SK-N-DZ (cell line): ENCODE measurements at places on chromosomes 2 and 18.

DNA sequence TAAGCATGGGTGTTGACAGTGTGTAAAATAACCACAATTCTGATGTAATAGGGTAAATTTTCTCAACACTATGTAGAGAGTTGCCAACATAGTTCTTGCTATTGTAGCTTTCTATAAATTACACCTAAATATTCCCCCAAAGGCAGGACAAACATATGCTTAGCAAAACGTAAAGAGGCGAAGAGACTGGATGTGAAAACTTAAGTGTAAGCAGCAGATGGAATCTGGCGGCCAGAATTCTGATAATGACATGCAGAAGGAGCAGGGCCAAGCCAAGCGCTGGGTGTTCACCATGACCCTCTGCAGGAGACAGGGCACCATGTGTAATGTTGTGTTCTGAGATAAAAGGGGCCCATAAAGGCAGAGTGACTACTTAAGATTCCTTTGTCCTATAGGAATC lies 105.2 kb upstream of the ZNF521 start:
- no peak for DNase-seq

DNA sequence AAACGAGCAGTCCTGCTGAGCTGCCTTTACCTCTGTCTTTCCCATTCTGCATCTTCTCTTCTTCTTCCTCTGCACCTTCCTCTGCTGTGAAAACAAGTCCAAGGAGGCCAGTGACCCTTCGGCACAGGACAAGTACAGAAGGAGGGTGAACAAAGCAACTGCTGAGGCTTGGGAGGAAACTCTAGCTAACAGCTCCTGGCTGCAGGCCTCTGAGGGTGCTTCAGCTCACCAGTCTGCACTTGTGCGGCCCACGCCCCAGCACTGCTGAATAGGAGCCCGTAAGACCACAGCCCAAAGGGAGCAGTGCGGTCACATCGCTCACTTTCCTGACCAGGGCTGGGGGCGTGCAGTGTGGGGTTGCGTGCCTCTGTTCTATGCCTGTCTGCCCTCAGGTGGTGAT lies 42.1 kb upstream of the DNMT3A start:
- DNase-seq, result no peak

DNA sequence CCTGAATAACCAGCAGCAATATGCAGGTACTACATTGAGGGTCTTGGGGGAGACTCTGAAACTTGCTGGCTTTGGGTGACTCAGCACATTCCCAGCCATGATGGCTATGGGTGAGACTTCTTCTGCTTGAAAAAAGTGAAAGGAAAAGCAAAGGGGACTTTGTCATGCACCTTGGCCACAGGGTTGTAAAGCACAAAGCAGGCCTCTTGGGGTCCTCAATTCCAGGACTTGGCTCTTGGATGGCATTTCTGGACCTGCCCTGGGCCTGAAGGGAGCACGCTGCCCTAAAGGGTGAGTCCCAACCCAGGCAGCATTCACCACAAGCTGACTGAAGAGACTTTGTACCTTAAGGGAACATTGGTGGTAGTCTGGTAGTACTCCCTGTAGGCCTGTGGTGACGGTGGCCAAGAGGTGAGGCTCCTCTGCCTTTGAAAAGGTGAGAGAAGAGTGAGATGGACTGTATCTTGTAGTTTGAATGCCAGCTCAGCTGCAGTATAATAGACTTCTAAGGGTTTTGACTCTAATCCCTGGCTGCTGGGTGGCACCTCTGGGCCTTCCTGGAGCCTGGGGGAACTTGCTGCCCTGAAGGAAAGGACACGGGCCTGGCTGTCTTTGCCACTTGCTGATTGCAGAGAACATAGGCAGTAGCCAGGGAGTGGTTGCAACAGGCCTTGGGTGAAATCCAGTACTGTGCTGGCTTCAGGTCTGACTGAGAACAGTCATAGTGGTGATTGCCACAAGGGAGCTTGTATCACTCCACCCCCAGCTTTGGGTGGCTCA lies 36.5 kb upstream of the CYTIP start:
- no peak for DNase-seq

DNA sequence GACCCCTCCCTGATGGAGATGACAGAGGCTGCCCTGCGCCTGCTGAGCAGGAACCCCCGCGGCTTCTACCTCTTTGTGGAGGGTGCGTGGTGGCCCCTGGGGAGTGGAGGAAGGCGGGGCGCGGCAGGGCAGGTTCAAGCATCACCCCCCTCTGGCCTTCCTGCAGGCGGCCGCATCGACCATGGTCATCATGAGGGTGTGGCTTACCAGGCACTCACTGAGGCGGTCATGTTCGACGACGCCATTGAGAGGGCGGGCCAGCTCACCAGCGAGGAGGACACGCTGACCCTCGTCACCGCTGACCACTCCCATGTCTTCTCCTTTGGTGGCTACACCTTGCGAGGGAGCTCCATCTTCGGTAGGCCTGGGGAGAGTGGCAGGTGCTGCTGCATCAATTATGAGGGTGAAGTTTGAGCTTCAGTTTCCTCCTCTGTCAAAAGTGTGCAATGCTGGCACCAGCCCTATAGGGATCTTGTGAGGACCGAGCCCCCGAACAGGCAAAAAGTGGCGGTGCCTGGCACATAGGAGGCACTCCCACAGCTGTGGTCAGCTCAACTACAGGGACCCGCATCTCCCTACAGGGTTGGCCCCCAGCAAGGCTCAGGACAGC lies 2.2 kb downstream of the ALPI start:
- DNase-seq, result no peak

- no peak for DNase-seq
These were observed 6.6 kb downstream of the GALNT1 start for GRCh38 chr18:35588122-35588521.

- DNase-seq, result no peak
These were observed 93.8 kb downstream of the LTBP1 start for GRCh38 chr2:33040541-33040940.

DNA sequence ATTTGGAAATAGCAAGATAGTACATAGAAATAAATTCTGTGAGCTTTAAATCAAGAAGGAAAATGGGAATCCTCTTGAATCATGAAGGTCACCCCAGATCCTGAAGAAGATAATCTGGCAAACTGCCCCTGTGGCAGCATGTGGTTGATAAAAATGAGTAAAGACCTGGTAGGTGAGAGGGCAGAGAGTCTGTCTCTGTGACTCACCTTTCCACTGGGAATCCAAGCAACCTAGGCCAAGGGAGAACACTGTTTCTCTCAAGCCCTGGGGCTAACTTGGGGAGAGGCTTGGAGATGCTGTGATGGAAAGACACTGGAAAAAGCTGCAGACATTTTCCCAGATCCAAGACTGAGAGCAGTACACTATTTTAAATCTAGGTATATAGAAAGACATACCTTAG lies 185.8 kb upstream of the CNTNAP5 start:
- no peak for DNase-seq

DNA sequence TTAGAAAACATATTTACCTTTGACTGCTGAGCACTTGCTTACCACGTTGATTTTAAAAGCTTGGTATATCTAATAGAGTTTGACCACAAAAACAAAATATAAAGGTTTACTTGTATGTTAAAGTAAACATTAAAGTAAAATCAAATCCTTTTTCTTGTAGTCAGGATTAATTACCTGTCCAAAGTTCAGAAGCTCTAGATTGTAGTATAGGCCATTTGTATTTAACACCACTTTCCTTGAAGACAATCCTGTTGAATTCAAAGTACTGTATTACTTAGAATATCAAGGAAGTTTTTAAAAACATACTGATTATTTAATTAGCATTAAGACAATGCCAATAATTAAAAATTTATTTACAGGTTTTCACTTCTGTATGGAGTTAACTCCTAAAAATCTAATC lies 53.0 kb downstream of the PGAP1 start:
- DNase-seq, result no peak

- DNase-seq, result no peak
These were observed 1764.6 kb downstream of the SUCLG1 start for GRCh38 chr2:82694431-82694830.

GRCh38 chr2:11932048-11932512 lies 185.6 kb downstream of the LPIN1 start:
- DNase-seq, result no peak

DNA sequence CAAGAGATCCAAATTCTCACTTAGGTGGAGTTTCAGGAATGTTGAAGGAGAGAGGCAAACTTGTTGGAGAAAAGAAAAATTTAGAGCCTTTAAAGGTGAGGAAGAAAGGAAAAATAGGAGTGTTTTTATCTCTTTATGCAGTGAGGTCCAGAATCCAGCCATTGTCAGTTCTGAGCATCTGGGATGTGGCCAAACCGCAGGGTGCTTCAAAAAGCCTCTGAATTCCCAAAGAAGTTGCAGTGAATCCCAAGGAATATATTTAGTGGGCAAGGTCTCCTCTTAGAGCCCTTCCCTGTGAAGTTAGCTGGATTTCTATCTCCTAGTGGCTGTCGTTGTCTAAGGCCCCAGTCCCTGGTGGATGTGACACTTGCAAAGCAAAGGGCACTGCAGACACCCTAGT lies 51.2 kb downstream of the MTCL1 start:
- DNase-seq, result no peak

GRCh38 chr2:196166876-196167275 lies 4.5 kb downstream of the STK17B start:
- DNase-seq, result no peak

DNA sequence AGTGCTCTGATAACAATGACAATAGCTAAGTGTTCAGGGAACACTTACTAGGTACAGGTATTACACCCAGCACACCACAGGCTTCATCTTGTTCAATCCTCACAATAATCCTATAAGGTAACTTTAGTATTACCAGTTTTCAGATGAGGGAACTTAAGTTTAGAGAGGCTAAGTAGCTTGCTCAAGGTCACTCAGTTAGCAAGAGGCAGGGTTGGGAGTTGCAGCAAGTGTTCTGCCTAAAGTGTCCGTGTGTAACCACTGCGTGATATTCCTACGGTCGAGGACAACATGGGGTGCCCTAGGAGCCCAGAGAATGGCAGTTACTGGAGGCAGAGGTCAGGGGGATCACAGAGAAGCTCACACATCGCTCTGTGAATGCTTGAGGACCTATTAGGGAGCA lies 30.2 kb upstream of the EGR4 start:
- no peak for DNase-seq

DNA sequence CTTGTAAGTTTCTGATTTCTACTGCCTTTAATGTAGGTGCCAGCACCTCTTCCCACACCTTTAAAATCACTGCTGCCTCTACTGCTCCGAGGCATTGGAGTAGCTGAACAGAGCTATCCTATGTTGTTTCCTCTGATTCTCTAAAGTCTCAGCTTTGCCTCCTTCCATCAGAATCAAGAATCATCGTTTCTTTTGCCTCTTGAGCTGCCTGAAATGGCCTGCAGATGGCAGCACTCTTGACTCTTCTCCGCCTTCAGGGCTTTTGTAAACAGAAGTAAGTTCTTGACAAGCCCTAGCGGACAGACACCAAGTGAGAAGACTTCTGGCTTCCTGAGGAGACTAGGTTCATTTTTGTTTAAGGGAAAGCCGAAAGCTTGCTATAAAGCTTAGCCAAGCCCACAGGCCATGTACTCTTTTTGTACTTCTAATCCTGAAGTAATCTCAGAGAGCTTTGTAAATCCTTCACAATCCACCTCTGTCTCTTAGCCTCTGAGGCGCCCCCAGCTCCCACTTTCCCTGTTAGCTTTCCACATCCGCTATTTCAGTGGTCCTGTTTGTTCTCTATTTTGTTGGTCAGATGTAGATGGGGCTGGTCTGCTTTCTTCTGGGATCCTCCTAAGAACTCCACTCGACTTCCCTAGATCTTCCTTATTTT lies 48.4 kb downstream of the GTF3C3 start:
- DNase-seq, result peak; percentile 73
